ENCODE measurements at places on chromosomes 6 and 20. TPM values are rescaled to one million over a fixed set of nuclear protein-coding genes. Genes with fewer than 3 reads are reported as not detected.

The AKAP12 gene
- 228 TPM for total RNA-seq

The CASS4 gene
- total RNA-seq = 1.4 TPM

The REM1 gene
- total RNA-seq = 3.3 TPM

The CST2 gene
- total RNA-seq = not detected

The RING1 gene
- 30.7 TPM for total RNA-seq

The RUNX2 gene
- total RNA-seq = 5.1 TPM

The KHDC1L gene
- 1.0 TPM for total RNA-seq

The RALY gene
- 78.5 TPM for total RNA-seq

The NHLRC1 gene
- total RNA-seq = 2.8 TPM

The TRERF1 gene
- 9.6 TPM for total RNA-seq

The VSTM2L gene
- 25.0 TPM for total RNA-seq

All from camera-type eye (tissue), 1 donor.